ENCODE measurements at places on chromosomes 6 and 20. TPM values are rescaled to one million over a fixed set of nuclear protein-coding genes. Genes with fewer than 3 reads are reported as not detected.

E2F1 gene
- total RNA-seq = 3.9 TPM

C6orf62 gene
- total RNA-seq = 63.1 TPM

MROH8 gene
- total RNA-seq = 0.39 TPM

FAM110A gene
- 4.7 TPM for total RNA-seq

IP6K3 gene
- 6.6 TPM for total RNA-seq

TRIM31 gene
- total RNA-seq = not detected

ZNF318 gene
- total RNA-seq = 7.0 TPM

DLL1 gene
- 5.9 TPM for total RNA-seq

NFATC2 gene
- not detected for total RNA-seq

FBXO9 gene
- total RNA-seq = 18.4 TPM

PAQR8 gene
- total RNA-seq = 2.2 TPM

CTCFL gene
- total RNA-seq = not detected

TP53TG5 gene
- not detected for total RNA-seq

SLC13A3 gene
- total RNA-seq = 8.2 TPM

CST3 gene
- 801 TPM for total RNA-seq

AURKA gene
- total RNA-seq = 38.1 TPM

BCKDHB gene
- 10.0 TPM for total RNA-seq

TPMT gene
- total RNA-seq = 3.6 TPM

ZNF391 gene
- 3.3 TPM for total RNA-seq

CFAP206 gene
- 0.39 TPM for total RNA-seq

DLK2 gene
- total RNA-seq = 1.8 TPM

NTSR1 gene
- not detected for total RNA-seq
